ENCODE measurements at places on chromosomes 7 and 10. TPM values are rescaled to one million over a fixed set of nuclear protein-coding genes. Genes with fewer than 3 reads are reported as not detected.

- DNase-seq, result no peak
These were observed 51.4 kb downstream of the DNMBP start for GRCh38 chr10:99958302-99958701.

- no peak for DNase-seq
These were observed 31.6 kb downstream of the TMEM120A start for GRCh38 chr7:75962607-75963380.

- no peak for DNase-seq
These were observed 14.8 kb upstream of the CD36 start for GRCh38 chr7:80623503-80624252.

DNA sequence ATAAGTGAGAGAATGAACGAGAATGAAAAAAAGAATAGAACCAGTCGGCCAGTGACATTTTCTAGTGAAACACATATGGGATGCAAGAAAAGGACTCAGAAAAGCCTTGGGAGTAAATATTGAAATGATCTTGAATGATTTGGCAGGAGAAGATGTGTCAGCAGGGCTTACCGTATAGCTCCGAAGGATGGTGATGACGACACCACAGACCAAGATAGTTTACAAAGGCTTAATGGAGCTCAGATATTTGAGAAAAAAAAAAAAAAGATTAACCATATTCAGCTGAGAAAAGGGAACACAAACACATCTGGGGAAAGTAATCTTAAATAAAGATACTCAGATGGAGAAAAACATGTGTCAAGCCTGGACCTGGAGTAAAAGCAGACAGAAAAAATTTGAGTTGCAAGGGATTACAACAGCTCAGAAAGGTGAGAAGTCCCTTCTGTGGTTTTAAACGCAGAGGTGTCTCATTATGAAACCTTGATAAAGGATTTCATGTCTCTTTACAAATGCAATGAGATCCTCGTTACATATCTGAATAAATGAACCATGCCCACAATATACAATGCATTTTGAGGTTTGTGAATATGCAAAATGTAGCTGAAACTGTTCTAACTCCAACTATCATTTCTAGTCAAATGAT is 36.0 kb downstream of the DNAJB9 start:
- no peak for DNase-seq

DNA sequence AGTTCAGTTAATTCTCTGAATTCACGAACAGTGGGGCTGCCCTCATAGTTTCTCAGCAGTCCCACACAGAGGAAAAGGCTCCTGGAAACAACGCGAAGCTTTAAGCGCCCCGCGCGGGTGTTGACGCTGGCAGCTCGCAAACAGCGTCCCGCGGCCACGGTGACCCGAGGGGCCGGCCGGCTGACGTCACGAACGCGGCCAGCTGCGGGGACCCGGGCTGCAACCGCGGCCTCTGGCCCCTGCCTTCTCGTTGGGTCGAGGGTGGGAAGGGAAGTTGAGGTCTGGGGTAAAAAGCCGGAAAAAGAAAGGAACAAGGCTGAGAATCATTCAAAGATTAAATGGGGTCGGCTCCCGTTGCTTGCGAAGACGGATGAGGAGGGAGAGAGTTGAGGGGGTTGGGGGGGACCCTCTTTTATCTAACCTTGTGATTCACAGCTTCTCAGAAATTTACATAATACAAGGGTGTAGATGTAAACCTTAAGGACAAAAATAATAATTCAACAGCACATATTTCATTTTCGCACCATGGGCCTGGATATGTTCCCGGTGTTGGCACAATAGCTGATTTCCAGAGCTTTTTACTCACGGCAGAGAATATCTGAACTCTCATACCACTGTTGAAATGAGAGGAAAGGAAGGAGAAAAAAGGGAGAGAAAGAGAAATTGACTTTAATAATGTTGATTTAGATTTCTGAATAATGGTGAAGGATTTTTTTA is 7.3 kb upstream of the FEZF1 start:
- DNase-seq, result no peak

GRCh38 chr10:105024184-105024583 is 383.1 kb downstream of the SORCS3 start:
- DNase-seq, result no peak

DNA sequence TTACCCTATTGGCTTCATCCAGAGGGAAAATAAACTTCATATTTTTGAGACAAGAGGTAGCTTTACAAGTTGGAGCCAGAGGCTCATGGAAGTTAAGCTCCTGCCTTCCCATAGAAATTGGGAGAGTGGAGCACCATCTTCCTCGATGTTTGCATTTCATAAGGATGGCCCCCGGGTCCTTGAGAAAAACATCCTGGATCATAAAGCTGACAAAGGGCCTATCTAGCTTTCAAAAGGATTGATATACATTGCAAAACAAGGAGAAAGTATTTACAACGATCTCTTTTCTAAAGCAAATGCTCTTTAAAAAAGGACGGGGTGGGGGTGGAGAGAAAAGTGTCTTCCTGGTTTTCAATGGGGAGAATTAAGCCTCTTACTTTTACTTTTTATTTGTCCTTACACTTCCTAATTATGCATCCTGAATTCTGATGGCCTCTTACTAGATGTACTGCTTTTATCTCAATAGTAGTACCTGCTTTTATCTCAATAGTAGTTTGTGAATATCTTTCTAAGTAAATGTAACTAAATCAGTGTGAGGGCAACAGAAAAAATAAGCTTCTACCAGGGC is 65.6 kb downstream of the PTPRZ1 start:
- no peak for DNase-seq

DNA sequence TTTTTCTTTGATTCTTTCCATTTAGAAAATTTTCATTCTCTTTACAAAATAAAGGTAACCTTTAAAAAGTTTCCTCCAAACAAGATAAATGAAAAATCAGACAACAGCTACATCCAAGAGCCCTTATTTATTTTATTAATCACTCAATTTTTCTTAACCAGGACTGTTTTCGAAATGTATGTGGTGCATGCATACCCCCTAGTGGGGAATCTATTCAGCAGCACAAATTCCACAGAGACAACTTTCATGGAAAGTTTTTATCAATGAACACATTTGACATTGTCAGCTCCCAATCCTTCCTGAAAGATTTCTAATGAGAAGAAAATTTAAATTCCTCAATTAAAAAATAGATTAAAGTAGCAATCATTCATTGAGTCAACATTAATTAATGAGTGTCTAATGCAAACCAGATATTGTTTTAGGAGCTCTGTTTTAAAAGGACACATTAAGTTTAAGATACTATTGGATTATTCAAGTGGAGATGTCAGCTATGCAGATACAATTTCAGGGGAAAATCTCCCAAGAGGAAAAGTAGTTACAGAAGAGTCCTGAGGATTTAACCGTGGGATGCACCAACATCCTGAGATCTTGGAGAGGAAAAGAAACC is 5.2 kb upstream of the HTR7 start:
- peak; percentile 40 for DNase-seq

GRCh38 chr10:101614663-101615524 is 26.8 kb downstream of the DPCD start:
- no peak for DNase-seq

DNA sequence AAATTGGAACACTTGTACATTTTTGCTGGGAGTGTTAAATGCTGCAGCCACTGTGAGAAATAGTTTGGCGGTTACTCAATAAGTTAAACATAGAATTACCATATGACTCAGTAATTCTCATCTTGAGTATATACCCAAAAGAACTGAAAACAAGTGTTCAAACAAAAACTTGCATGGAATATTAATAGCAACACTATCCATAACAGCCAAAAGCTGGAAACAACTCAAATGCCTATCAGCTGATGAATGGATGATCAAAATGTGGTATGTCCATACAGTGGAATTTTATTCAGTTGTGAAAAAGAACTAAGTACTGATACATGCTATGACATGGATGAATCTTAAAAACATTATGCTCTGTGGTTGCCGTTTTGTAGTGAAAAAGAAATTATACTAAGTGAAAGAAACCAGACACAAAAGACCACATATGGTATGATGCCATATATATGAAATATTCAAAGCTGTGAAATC is 63.0 kb upstream of the SP4 start:
- DNase-seq, result no peak

- peak; percentile 85 for DNase-seq
These were observed 224.6 kb upstream of the NRP1 start for GRCh38 chr10:33559105-33559504.

- peak; percentile 10 for DNase-seq
These were observed 47.6 kb downstream of the TWIST1 start for GRCh38 chr7:19069842-19070241.

GRCh38 chr10:99369126-99369525 is 40.0 kb downstream of the CNNM1 start:
- DNase-seq, result no peak

GRCh38 chr10:14478604-14479003 is 147.9 kb upstream of the FRMD4A start:
- DNase-seq, result peak; percentile 90

- no peak for DNase-seq
These were observed 1043.0 kb downstream of the NRG3 start for GRCh38 chr10:82918022-82918421.

DNA sequence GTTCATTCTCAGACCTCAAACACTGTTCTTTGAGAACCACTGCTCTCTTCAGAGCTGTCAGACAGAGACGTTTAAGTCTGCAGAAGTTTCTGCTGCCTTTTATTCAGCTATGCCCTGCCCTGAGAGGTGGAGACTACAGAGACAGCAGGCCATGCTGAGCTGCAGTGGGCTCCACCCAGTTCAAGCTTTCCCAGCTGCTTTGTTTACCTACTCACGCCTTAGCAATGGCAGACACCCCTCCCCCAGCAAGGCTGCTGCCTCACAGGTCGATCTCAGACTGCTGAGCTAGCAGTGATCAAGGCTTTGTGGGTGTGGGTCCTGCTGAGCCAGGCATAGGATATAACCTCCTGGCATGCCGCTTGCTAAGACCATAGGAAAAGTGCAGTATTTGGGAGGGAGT is 80.5 kb upstream of the CYP2C9 start:
- DNase-seq, result no peak

- DNase-seq, result no peak
These were observed 62.4 kb upstream of the DOCK1 start for GRCh38 chr10:126842836-126843235.

DNA sequence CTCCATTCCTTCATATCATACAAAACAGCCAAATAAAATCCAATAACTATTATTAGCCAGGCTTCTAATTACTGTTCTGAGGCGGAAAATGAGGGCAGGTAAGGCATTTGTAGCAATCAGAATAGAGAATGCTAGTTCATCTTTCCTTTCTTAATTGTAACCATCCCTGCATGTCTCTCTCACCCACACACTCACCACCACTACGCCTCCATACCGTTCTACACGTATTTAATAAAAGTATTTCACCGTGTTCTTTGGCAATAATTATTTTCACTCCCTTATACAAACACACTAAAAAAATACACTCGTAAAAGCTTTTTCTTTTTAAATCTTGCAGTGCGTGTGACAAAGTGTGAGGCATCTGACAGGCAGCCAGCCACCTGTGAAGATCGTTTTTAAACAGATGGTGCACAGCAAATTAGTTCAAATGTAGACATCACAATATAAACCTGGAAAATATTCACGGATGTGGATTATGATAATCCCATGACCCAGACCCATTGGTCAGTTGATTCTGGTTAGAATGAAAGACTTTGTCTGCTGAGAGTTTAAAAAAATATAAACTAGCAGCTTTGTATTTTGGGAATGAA is 653.6 kb downstream of the REEP3 start:
- DNase-seq, result no peak

GRCh38 chr10:71383972-71384687 is 12.6 kb upstream of the CDH23 start:
- DNase-seq, result peak; percentile 53

DNA sequence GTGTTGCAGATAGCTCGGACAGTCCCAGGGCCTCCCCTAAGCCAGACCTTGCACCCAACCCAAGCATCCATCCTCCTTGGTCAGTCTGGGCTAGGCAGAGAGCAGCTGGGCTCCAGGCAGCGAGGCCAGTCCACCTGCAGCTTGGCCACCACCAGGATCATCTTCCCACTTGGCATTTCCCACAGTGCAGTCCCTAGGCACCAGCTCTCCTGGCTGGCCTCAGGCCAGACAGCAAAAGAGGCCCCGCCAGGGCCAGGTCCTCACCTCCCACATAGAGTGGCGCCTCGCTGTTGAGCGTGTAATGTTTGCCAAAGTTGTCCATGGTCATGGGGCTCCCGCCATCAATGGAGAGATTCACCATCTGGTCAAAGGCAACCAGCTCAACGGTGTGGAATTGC is 171.7 kb downstream of the LCOR start:
- no peak for DNase-seq

- DNase-seq, result no peak
These were observed 111.7 kb upstream of the GJD4 start for GRCh38 chr10:35493196-35494118.

- DNase-seq, result no peak
These were observed 81.6 kb downstream of the EVX1 start for GRCh38 chr7:27324246-27324645.

GRCh38 chr7:41786404-41786803 is 83.5 kb upstream of the INHBA start:
- DNase-seq, result no peak

DNA sequence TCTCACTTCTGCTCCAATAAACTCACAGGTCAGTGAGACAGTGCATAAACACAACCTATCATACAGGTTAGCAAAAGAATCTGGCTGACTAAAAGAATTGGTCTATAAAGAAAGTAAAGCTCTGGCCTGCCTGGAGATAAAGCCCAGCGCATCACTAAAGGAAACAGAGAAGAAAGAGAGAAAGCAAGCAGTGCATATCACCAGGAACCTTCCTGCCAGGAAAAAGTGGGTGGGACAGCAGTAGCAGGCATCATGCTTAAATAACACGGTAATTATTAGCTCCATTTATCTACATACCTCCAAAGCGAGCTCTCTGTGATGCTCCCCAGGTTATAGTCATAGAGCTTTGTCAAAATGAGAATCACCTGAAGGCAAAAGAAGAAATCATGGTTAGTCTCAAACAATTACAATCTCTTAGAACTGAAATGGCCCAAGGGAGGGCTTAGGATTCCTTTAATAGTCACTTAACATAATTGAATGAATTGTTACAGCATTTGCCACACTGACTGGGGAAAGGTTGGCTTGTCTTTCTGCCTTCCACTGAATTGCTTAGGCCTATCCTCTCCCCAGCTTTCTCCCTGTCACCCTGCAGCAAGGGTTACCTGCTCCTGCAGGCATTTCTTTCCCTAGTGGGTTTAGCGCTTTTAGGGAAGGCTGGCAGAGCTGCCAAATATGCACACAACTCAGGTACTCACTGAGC is 208.1 kb downstream of the SORCS1 start:
- DNase-seq, result no peak

- DNase-seq, result no peak
These were observed 8.6 kb upstream of the ORAI2 start for GRCh38 chr7:102424787-102425218.

The CFAP69 gene
- 2.1 TPM for total RNA-seq

The NAT16 gene
- 0.93 TPM for total RNA-seq

The NME8 gene
- total RNA-seq, result not detected

The ADCYAP1R1 gene
- total RNA-seq, result 0.16 TPM

The CABCOCO1 gene
- 1.1 TPM for total RNA-seq

The MMP21 gene
- total RNA-seq, result not detected

The SSBP1 gene
- 380 TPM for total RNA-seq

The ELN gene
- 0.50 TPM for total RNA-seq

The SOSTDC1 gene
- total RNA-seq, result not detected

The BAG3 gene
- 39.8 TPM for total RNA-seq

The OGDHL gene
- total RNA-seq, result 3.5 TPM

The GPR15LG gene
- not detected for total RNA-seq

The GNA12 gene
- 22.4 TPM for total RNA-seq

The FANK1 gene
- 4.9 TPM for total RNA-seq

The GIMAP6 gene
- total RNA-seq, result not detected

All from A172 (cell line).